ENCODE measurements at places on chromosomes 12 and 14.

- H3K27ac ChIP-seq = peak overlapping the region; percentile 77
- H3K27me3 ChIP-seq = no peaks in the 10 kb centered on the region
- peaks cover 5% of the 10 kb centered on the region for H3K4me1 ChIP-seq
- H3K36me3 ChIP-seq = peaks cover 9% of the 10 kb centered on the region
- no peak for DNase-seq
- H3K4me3 ChIP-seq = peak overlapping the region; percentile 94
Measured at GRCh38 chr12:49264466-49264872, 413 bp upstream of the TUBA1C start.

- H3K36me3 ChIP-seq = peaks cover 3% of the 10 kb centered on the region
- no peak for DNase-seq
- H3K4me3 ChIP-seq = peak overlapping the region; percentile 86
Measured at GRCh38 chr14:21025371-21026273, 761 bp upstream of the NDRG2 start.

DNA sequence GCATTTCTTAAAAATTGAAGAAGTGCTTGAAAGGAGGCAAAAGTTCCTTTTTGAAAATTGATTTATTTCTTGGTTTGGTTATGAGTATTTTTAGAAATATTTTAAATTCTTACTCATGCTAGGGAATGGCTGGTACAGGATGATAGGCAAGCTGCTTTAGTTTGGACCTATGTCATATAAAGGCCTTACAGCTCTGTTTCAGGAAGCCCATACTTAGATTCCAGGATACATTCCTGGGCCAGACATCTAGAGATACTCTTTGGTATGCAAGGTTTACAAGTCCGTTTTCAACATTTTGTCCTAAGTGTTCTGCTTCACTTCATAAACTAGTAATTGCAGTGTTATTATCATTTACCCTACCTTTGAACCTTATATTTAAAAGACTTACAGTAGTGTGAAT is 186.8 kb downstream of the FUT8 start:
- H3K27ac ChIP-seq = no peak overlapping the region
- H3K4me3 ChIP-seq = no peak overlapping the region
- DNase-seq = no peak
- no peaks in the 10 kb centered on the region for H3K27me3 ChIP-seq
- peaks cover 3% of the 10 kb centered on the region for H3K36me3 ChIP-seq

GRCh38 chr14:24190416-24190815 is 1.8 kb upstream of the IPO4 start:
- H3K27ac ChIP-seq = peak overlapping the region; percentile 80
- no peaks in the 10 kb centered on the region for H3K27me3 ChIP-seq
- peaks cover 10% of the 10 kb centered on the region for H3K36me3 ChIP-seq

GRCh38 chr14:64507376-64508156 is 3.0 kb downstream of the ZBTB1 start:
- H3K27me3 ChIP-seq = no peaks in the 10 kb centered on the region
- H3K36me3 ChIP-seq = no peaks in the 10 kb centered on the region
- H3K27ac ChIP-seq = peak overlapping the region; percentile 15
- H3K4me1 ChIP-seq = peaks cover 77% of the 10 kb centered on the region
- H3K4me3 ChIP-seq = peak overlapping the region; percentile 93
